ENCODE measurements at places on chromosomes 12 and 14. TPM values are rescaled to one million over a fixed set of nuclear protein-coding genes. Genes with fewer than 3 reads are reported as not detected.

- DNase-seq, result no peak
These were observed 131.3 kb downstream of the KTN1 start for GRCh38 chr14:55711175-55711811.

DNA sequence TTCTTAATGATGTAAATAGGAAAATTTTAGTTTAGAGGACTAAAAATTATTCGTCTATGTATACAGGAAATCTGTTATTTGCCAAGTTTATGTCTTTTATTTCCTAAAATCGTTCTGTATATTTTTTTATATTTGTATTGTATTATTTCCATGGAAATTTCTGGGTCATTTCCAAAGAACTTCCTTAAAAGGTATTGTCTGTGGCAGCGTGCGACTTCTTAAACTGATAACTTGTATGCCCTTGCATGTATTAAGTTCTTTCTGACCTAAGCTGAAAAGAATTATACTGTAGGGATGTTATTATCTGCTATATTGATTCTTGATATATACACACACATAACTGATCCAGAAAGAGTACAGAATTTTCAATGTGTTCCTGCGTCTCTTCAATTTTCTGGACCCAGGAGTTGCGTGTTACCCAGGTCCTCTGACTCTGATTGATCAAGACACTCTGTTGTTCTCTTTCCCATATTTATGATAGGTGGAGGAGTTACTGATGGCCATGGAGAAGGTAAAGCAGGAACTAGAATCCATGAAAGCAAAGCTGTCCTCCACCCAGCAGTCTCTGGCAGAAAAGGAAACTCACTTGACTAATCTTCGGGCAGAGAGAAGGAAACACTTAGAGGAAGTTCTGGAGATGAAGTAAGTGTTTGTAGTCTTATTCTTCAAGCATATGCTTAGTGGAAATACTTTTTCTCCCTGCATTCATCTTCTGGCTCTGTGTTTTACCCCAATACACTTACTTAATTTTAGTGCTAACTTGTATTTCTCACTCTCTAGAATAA, 298.5 kb downstream of the ERC1 start:
- no peak for DNase-seq

DNA sequence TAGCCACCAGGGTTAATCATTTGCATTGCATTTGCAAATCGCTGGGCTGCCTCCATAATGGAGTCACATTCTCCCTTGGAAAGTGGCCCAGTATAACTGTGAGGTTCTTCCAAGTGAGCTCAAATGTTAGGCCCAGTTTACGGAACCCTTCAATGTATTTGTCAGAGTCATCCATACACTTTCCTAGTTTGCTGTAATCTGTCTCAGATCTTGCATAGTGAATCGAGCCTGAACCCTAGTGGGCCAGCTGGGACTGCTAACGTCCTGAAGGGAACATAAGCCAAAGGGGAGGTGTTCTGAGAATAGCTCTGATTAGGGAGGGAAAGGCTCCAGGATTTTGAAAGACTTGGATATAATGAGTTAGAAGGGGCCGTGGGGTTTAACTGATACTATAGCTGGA, 406.3 kb downstream of the SLC6A15 start:
- DNase-seq, result no peak

DNA sequence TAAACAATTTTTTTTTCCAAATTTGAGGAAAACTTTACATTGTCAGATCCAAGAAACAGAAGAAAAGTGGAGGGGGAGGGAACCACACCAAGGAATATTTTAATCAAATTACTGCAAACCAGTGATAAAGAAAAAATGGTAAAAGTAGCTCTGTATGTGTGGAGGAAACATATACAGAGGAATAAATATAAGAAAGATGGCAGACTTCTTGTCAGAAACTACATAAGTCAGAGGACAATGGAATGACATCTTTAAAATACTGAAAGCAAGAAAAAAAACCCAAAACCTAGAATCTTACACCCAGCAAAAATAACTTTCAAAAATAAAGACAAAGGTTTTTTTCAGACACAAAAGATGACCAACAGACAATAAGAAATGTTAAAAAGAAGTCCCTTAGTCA, 10.2 kb upstream of the LLPH start:
- no peak for DNase-seq

DNA sequence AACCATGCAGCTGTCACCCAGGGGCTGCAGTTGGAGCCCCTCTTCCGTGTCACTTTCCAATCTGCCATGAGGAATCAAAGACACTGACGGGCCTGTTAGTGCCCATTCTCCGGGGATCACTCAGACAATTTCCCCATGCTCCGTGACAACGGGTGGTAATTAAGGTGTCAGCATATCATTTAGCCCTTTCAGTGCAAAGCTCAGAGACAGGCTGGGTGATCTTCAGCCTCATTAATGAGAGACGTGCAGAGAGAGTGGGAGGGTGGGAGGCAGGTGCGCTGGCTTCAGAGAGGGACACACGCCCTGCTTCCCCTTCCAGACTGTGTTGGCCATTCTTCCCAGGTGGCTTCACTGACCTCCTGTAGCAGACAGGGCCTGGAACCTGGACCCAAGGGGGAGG, 58.7 kb downstream of the MVK start:
- DNase-seq, result no peak

The DPF3 gene
- total RNA-seq, result 34.4 TPM

The PCED1B gene
- 27.2 TPM for total RNA-seq

The ABCC9 gene
- total RNA-seq, result 54.8 TPM

Measured in ovary (tissue), 10 donors.